Tibial nerve (tissue), 4 donors: ENCODE measurements at places on chromosomes 5 and 9. TPM values are rescaled to one million over a fixed set of nuclear protein-coding genes. Genes with fewer than 3 reads are reported as not detected.

GRCh38 chr5:14850419-14851049 lies 21.0 kb downstream of the ANKH start:
- DNase-seq, result no peak

GRCh38 chr5:172533058-172533398 lies 78.7 kb upstream of the SH3PXD2B start:
- DNase-seq, result no peak

The ANKRD18A gene
- 1.4 TPM for total RNA-seq

The CD274 gene
- total RNA-seq, result 2.1 TPM

The MUSK gene
- total RNA-seq, result 0.59 TPM

DNA sequence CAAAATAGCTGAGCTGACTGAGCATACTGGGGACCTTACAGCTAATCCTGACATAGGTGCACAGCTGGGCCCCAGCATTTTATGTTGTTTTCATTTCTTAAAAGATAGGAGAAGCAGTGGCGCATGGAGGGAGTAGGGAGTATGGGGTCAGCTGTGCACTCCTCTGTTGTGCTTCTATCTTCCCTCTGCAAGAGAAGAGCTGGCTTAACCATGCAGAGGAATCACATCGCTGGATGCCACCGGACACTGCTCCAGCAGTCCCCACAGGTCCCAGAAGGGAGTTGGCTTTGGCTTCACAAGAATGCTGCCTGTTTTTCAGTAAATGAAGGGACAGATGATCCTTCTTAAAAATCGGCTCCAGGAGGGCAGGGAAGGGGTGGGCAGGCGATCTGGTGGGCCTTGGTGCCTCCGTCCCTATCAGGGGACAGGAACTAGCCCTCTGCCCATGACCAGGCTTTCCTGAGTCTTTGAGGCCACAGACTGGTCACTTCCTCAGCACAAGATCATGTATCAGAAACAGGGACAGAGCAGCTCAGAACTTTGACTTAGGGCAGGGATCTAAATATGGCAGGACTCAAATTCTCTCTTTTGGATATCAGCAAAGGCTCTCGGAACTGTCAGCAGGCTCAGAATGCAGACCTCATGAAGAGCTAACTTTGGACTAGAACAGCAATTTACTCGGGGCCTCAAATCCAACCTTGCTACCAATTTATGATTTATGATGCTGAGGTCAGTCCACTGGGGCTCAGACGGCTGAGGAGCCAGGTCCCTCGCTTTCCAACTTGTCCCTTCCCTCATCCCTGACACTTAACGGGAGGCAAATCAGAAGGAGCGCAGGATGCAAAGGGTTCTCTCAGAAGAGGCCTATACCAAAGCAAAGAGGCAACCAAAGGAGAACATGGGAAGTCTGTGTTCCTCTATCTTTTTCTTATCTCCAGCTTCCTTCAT lies 47.2 kb downstream of the MARCHF3 start:
- no peak for DNase-seq

DNA sequence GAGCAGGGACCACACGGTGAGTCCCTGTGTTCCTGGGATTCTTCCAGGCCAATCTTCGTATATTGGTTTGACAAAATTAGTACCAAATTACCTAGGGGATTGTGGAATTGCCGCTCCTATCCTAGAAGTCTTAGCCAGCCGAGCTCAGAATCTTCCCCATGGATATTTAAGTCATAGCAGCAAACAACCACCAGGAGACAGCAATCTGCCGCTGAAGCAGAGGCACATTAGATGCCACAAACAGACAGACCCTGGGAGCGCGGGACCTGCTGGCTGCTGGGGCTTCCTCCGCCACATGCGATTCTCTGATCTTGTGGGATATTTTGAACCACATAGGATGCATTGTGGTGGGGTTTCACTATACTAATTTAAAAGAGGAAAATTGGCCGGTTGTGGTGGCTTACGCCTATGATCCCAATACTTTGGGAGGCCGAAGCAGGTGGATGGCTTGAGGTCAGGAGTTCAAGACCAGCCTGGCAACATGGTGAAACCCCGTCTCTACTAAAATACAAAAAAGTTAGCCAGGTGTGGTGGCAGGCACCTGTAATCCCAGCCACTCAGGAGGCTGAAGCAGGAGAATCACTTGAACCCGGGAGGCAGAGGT lies 31.7 kb upstream of the ZBTB43 start:
- no peak for DNase-seq
